CD4-positive, alpha-beta T cell treated with Interleukin-15 for 1 hour (primary cell): ENCODE measurements at places on chromosomes 4 and X.

DNA sequence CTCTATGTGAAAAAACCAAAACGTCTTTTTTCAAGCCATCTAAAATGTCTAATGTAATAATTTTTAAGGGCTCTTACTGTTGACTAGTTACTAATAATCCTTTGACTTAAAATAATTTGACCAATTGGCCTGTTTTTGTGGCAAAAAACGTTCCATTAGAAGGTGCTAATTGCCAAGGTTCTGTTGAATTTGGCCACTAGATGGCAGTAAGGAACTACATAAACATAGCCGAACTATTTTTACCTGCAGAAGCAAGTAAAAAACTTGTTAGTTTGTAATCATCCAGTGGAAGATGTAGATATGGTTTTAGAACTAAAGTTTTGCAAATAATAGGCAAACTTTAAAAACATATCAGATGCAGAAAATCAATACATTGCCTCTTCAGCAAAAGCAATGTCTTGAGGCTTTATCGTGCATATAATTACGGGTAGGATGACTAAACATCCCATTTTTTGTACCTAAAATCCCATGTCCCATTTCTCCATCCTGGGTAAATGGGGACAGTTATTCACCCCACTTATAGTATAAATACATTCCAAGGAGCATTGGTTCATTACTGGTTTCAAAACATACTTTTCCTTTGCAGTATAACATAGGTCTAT lies 57.6 kb downstream of the PROM1 start:
- no peak for DNase-seq

- DNase-seq = no peak
Measured at GRCh38 chr4:166195101-166195500, 322.1 kb downstream of the TLL1 start.

- no peak for DNase-seq
Measured at GRCh38 chrX:154775419-154776349, 13.0 kb downstream of the DKC1 start.

DNA sequence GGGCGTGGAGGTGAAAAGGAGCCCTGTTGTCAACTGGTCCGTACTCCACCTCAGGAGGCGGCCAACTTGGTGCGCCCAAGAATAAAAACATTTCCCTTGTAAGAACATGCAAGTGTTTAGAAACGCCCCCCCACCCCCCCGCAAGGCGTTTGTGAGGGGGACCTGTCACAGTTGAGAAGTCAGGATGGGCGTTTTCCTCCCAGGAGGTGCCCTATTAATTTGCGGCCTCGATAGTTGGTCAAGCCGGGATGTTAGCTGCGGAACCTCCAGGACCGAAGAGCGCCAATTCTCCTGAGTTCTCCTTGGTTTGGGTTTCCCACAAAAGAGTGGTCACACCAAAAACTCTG lies 651 bp upstream of the SAP30 start:
- DNase-seq = peak; percentile 76

DNA sequence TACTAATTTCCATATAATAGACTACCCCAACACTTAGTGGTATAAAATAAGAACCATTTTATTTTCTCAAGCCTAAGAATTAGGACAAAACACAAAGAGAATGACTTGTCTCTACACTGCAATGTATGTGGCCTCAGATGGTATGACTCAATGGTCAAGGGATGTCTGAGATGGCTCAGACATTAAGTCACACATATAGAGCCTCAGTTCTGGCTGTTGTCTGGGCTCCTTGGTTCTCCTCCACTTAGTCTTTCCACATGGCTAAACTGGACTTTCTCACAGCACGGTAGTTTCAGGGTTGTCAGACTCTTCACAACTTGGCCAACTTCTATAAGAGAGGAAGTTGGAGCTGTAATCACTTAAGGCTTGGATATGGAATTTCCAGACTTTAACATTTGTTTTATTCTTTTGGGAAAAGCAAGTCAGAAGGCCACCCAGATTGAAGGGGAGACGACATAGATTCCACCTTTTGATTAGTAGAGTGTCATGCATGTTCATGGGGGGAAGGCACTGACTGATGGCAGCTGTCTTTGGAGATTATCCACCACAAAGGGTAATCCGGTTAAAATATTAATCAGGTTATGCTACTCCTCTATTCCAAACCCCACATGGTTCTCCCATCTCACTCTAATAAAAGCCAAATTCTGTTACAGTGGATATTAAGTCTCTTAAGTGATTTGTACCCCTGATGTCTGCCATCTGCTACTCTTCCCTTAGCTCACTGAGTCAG lies 9.4 kb downstream of the IL15 start:
- no peak for DNase-seq

DNA sequence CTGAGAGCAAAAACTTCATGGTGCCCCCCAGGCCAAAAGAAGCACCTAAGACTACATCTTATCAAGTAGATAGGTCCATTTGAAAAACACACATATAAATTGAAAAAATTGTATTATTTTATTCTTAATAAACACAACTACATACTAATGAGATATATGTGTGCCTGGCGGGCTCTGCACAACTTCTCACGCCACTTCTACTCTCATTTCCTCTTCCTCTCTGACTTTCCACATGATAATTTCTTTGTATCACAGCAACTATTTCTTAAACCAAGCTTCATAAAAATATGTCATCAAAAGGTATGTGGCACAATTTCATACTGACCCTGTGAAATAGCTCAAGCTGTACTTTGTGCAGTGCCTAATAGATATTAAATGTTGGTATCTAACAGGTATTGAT lies 10.7 kb upstream of the NPY2R start:
- DNase-seq = no peak

GRCh38 chr4:151429957-151430570 lies 21.1 kb downstream of the FHIP1A start:
- no peak for DNase-seq

- no peak for DNase-seq
Measured at GRCh38 chr4:68591204-68591603, 15.1 kb upstream of the UGT2B17 start.

GRCh38 chrX:132044953-132045352 lies 21.9 kb downstream of the STK26 start:
- DNase-seq = no peak
